ENCODE measurements at places on chromosomes 5 and 9.

GRCh38 chr5:137292461-137293027, 206.6 kb downstream of the SPOCK1 start:
- no peak for DNase-seq

DNA sequence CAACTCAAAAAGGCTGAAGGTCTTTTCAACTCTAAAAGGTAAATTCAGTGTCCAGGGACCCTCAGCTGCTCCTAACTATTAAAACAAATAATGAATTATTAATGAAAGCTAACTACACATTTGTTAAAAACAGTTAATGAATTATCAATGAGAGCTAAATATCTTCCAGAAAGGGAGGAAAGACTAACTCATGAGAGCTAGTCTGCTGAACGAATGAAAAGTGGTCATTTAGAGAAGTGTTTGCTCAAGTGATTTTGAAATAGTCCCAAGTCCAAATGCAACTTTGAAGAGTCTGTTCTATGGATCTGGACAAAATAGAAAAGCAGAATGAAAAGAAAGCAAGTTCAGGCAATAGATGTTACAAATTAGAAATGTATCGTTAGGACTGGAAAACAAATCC, 133.9 kb upstream of the SPEF2 start:
- DNase-seq: no peak

GRCh38 chr9:99732715-99733114, 89.0 kb upstream of the NR4A3 start:
- no peak for DNase-seq

- DNase-seq: no peak
Observed at GRCh38 chr5:65612298-65612907, 11.7 kb downstream of the TRIM23 start.

GRCh38 chr9:90926936-90927335, 125.3 kb downstream of the SYK start:
- DNase-seq: no peak

- no peak for DNase-seq
Observed at GRCh38 chr5:31217446-31217845, 24.0 kb downstream of the CDH6 start.

DNA sequence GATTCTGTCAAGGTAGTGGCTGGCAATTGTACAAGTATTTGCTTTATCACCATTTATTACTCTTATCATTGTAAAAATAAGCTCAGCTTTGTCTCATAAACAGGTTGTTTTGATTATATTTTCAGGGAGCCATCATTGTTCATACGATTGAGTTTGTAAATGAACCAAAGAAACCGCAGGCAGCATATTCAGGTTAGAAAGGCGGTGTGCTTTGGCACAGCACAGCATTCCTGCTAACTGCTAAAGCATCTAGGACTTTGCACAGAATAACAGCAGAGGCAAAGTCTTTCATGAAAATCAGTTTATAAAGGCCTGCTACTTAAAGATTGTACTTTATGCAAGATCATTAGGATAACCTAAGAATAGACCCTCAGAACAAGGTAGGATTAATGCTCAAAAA, 281.5 kb upstream of the SLC24A2 start:
- DNase-seq: no peak

DNA sequence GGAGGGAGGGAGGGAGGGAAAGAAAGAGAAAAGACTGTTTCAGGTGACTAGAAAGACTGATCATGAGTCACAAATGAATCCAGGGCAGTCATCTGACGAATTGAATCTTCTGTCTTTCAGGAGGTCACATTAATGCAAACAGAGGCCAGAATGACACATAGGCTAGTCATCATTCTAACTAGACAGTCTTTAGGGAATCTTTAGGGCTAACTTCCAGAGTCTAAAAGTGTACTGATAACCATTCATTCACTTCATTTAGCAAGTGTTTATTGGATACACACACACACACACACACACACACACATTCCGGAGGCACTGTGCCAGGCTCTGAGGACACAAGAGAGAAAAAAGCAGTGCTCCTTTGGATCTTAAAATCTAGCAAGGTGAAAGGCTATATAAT, 156.7 kb downstream of the EBF1 start:
- no peak for DNase-seq

DNA sequence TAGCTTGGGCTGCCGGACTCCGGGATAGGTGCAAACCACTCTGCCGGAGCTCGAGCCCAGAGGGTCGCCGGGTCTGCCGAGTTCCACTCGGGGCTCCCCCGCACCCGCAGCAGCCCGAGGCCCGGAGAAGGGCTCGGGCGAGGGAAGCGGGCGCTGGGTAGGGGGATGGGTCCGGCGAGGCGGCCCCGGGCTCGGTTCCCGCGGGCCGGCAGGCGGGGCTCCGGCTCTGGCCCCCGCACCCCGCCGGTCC, 507 bp downstream of the RICTOR start:
- no peak for DNase-seq

DNA sequence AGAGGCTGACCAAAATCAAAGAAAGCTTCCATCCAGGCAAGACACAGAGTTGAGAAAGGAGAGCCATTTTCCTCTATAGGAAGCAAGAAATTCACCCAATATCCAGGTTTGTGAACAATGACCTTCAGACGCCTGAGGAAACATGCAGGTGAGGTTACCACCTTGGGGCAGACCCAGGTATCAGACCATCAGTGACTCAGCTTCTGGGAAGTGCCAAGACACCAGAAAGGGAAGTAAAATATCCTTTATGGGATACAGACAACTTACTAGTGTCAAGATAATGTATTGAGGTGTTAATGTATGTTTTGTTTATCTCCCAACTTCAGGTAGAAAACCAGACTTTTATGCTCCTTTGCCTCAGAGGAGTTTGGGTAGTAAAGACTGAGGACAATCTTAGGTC, 2.2 kb upstream of the DTWD2 start:
- DNase-seq: no peak

GRCh38 chr5:100863739-100864138, 39.3 kb downstream of the ST8SIA4 start:
- DNase-seq: no peak

DNA sequence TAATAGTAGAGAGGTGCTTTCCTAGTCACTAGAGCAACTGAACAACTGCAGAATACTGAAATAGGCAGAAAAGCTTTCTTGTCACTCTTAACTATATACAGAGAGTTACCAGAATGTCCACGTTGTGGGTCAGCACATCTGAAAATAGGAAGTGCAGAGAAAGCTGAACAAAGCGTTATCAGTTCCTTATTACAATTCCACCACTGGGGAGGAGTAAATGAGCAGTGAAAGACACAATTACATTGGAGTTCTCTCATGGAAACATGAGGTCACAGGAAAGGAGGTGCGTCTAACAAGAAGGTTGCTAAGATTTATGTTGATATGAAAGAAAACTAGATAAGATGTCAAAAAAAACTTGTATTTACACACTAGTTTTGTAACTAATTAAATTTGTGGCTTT, 461.9 kb upstream of the COX7C start:
- DNase-seq: no peak

GRCh38 chr9:114124666-114125475, 25.8 kb upstream of the KIF12 start:
- no peak for DNase-seq

- DNase-seq: no peak
Observed at GRCh38 chr9:14945351-14945750, 35.1 kb upstream of the FREM1 start.

DNA sequence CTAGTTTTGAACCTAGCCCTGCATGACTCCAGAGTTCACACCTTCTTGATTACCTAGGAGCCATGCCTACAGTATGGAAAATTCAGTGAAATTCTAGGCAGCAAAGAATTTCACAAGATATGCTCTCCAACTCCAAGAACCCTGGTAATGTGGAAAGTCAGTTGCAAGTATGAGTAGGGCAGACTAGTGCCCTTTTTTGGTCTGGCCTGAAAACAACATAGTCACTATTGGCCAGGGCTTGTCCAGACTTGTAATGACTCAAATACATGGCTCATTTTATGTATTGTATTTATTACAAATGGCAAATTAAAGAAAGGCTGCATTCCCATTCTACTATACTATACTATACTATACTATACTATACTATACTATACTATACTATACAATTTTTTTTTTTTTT, 160.4 kb downstream of the ESM1 start:
- no peak for DNase-seq

- DNase-seq: no peak
Observed at GRCh38 chr5:77844373-77844622, 68.2 kb upstream of the TBCA start.

GRCh38 chr5:168658394-168658793, 79.2 kb upstream of the PANK3 start:
- no peak for DNase-seq

GRCh38 chr9:22044583-22044982, 35.5 kb upstream of the CDKN2B start:
- DNase-seq: no peak

DNA sequence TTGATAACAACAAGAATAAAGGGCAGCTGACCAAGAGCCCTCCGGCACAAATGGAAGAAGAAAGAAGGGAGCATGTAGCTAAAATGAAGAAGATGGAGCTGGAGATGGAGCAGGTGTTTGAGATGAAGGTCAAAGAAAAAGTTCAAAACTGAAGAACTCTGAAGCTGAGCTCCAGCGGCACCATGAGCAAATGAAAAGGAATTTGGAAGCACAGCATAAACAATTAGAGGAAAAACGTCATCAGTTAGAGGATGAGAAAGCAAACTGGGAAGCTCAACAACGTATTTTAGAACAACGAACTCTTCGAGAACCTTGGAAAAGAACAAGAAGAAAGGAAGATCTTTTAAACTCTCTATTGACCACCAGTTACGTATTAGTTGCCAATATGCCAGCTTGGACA, 100.9 kb downstream of the GABBR2 start:
- no peak for DNase-seq

DNA sequence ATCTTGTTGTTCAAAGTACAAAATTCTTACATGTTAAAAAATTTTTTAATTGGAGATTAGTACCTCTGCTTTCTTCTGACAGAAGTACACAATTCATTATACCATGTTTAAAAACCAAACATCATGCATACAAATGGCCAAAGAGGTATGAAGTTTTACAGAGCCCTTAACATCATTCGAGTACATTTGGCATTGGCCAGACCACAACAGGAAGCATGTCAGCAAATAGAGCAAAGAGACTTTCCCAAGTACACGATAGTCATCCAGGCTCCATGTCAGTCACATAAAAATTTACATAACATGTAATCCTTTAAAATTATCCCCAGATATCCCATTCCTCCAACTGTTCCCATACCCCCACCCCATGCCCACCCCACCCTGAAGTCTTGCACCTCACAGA, 22.5 kb downstream of the HMGCS1 start:
- no peak for DNase-seq

DNA sequence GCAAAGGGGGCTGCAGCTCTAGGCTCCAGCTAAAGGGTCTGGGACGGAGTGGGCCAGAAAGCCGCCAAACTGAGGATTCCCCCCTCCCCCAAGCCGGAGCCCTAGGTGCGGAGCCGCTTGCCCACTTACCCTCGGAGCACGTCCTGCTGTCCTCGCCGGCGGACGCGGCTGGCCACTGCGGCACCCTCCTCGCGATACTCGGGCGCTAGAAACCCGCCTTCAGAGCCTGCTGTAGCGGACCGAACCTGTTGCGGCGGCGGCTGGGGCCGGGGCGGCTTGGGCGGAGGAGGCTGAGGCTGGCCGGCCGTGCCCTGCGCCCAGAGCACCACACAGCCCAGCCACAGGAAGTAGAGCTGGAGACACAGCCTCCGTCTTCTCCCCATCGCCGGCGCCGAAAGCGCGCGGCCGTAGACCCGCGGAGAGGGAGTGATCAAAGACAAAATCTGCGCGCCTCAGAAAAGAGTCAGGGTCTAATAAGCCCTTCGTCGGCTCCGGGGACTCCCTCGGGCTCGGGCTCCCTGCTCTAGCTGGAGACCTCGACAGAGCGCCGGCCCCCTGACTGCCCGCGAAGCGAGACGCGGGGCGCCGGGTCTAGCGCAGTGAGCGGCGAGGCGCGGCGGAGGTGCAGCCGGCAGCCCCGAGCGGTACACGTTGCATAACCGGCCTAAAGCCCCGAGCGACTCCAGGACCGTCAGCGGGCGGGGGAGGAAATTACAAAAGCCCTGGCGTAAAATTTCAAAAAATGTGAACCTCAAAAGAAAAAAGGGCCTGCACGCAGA, 635 bp downstream of the FBN2 start:
- no peak for DNase-seq

DNA sequence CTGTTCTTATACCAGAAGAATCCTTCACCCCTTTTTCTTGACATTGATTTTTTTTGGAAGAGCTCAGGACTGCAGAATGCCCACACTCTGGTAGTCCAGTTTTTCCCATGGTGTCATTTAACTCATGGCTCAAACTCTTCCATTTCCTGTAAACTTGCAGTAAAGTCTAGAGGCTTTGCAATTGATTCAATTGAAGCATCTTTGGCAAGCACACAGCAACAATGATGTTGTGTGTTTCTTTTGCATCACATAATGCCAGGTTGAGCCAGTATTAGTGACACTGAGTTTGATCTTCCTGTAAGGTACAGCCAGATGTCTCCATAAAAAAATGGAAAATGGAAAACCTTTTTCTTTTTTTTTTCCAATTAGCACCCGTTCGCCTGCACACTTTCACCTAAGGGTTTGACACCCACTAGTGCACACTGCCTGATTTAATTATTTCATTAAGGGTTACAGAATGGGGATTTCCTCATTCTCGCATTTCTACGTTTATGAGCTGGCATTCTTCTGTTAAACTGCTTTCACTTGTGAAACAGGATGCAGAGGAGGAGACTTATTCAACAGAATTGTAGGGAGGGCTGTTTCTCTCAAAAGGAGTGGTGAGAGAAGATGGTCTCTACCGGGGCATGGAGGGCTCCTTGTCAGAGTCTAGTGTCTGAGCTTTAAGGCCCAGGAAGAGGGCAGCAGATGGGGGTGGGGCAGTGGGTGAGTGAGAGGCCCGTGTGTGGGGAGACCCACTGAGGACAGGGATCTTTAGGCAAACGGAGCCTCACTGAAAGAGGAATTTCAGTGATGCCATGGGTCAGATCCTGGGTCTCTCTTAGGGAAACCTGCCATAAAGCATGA, 2.2 kb upstream of the S1PR3 start:
- no peak for DNase-seq

GRCh38 chr5:17412760-17413671, 85.0 kb upstream of the TAF11L2 start:
- no peak for DNase-seq

GRCh38 chr9:137813167-137813566, 64.4 kb upstream of the CACNA1B start:
- no peak for DNase-seq

- peak; percentile 36 for DNase-seq
Observed at GRCh38 chr5:149367249-149367971, 9.6 kb downstream of the PCYOX1L start.

- DNase-seq: no peak
Observed at GRCh38 chr5:168046163-168046562, 245.3 kb upstream of the WWC1 start.

- no peak for DNase-seq
Observed at GRCh38 chr5:129398026-129398678, 61.9 kb upstream of the ADAMTS19 start.

DNA sequence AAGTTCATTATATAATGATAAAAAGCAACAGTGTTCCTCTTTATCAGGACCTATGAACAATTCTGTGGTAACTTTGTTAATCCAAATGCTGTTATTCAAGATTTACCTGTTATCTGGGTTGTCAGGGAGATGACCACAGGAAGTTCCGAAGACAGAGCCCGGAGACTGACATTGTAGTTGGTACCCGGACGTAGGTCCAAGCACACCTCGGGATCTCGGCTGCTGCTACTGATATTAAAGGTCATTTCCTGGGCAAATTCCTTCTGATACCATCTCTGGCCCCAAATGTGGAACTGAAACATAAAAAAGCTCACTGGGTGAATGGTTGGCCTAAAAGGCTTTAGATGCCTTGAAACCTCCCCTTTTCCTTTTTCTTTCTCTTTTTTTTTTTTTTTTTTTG, 96.7 kb downstream of the SUSD1 start:
- no peak for DNase-seq

GRCh38 chr5:87076411-87076810, 191.3 kb upstream of the RASA1 start:
- no peak for DNase-seq
